Activated CD4-positive, alpha-beta T cell treated with anti-CD3 and anti-CD28 coated beads, Interleukin-2, amount 50 U/mL, for 24 hours (primary cell): ENCODE measurements at places on chromosomes 2 and 18.

DNA sequence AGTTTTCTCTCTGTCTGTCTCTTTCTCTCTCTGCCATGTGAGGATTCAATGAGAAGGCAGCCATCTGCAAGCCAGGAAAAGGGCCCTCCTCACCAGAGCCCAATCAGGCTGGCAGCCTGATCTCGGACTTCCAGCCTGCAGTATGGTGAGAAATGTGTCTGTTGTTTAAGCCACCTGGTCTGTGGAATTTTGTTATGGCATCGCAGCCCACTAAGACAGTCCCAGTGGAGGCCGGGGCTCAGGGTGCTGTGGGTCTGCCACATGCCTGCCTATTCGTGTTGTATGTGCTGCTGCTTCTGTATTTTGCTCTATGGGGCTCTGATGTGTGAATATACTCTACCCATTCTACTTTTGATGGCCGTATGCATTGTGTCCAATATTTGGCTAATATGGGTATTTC is 139.0 kb upstream of the HS6ST1 start:
- DNase-seq = no peak

DNA sequence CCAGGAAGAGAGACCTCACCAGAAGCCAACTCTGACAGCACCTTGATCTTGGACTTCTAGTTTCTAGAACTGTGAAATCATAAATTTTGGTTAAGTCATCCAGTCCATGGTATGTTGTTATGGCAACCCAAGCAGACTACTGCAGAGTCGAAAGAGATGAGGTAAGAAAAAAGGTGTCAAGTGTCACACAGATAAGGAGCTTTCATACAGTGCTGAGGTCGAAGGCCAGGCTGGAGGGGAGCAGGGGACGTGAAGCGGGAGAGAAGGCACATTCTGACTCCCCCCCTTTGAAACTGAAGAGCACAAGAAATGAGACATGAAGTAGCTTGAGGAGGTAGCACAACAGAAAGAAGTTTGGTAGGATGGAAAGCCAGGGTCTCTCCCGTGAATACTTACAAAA is 110.4 kb downstream of the ALK start:
- DNase-seq = no peak

GRCh38 chr2:175418224-175418835 is 236.8 kb upstream of the ATP5MC3 start:
- no peak for DNase-seq

GRCh38 chr2:39069136-39069515 is 51.7 kb downstream of the SOS1 start:
- no peak for DNase-seq

GRCh38 chr2:72689579-72690195 is 136.1 kb downstream of the EXOC6B start:
- DNase-seq = no peak

DNA sequence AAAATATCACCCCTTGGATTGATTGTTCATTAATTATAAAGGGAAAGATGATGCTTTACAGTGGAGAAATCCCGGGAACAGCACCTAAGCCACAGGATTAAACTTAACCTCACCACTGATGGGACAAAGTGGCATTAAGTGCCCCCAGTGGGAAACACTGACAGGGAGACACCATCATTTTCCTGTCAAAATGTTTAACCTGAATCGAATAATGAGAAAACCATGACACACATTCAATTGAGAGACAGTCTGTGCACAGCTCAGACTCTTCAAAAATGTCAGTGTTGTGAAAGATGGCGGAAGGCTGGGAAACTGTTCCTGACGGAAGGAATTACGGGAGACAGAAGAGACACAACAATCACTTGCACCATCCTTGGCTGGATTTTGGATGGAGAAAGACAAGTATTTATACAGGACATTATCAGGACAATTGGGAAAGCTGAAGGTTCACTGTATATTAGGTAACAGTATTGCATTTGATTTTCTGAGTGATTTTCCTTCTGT is 111.8 kb upstream of the ASB18 start:
- DNase-seq = no peak

DNA sequence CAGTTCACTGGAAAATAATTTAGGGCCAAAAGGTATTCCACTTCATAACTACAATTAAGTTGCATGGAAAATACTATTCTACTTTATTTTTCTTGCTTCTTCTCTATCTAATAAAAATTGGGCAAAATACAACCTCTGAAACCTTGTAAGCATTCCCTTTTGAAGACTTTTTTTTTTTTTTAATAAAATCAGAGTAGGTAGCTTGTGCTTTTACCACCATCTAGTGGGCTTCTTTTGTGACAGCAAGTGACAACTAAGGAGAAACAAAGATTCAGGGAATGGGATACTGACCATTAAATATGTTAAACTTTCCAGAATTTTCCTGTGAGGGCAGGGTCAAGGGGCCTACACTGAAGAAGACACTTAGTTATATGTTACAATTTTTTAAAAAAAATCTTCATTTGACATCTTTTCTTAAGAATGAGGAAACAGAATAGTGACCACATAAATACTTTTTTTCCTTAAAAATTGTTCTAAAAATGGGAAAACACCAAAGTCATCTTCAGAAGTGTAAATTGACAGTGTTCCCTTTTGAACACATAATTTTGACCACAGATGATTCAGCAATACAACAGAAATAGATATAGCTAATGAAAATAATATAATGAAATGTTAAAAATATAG is 1183.2 kb upstream of the ACVR2A start:
- no peak for DNase-seq

- DNase-seq = no peak
These were observed 44.0 kb downstream of the PDCL3 start for GRCh38 chr2:100606726-100607343.

DNA sequence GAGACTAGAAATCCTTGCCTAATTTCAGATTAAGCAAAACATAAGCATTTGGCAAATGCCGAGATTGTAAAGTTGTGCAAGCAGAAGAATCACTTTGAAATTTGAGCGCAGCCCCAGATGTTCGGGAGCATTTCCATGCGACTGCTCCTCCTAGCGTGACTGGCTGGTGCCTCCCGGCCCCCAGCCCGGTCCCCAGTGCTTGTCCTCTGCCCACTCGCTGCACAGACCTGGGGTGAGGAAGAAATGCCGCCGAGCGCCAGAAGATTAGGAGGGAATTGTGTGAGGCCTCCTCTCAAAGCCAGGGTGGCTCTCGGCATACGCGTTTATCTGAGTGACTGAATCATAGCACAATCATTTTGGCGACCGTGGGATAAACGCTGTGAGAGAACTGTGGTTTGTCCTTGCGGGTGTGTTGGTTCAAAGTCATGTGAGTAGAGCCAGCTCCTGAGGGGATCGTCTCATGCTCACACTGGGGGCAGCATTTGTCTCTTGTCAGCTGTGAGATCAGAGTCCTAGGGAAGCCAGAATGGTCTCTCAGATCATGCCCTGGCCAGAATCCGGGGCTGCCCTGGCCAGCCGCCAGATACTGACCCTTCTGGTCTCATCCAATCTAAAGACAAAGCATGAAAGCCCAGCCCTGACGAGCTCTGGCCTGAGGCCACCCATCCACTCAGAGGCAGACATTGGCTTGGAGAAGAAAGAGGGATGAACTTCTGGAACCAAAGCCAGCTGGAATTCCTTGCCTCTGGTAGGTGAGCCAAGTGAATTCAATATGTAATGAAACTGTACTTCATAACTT is 189.3 kb downstream of the SH3RF3 start:
- no peak for DNase-seq

GRCh38 chr2:36059691-36060090 is 295.9 kb upstream of the CRIM1 start:
- no peak for DNase-seq

- no peak for DNase-seq
These were observed 29.9 kb downstream of the CHCHD5 start for GRCh38 chr2:112614201-112614840.

GRCh38 chr2:152063325-152063924 is 35.4 kb downstream of the CACNB4 start:
- DNase-seq = no peak

GRCh38 chr2:156818944-156819343 is 382.8 kb downstream of the GPD2 start:
- no peak for DNase-seq

- DNase-seq = no peak
These were observed 2.0 kb downstream of the CHRND start for GRCh38 chr2:232527905-232528470.

DNA sequence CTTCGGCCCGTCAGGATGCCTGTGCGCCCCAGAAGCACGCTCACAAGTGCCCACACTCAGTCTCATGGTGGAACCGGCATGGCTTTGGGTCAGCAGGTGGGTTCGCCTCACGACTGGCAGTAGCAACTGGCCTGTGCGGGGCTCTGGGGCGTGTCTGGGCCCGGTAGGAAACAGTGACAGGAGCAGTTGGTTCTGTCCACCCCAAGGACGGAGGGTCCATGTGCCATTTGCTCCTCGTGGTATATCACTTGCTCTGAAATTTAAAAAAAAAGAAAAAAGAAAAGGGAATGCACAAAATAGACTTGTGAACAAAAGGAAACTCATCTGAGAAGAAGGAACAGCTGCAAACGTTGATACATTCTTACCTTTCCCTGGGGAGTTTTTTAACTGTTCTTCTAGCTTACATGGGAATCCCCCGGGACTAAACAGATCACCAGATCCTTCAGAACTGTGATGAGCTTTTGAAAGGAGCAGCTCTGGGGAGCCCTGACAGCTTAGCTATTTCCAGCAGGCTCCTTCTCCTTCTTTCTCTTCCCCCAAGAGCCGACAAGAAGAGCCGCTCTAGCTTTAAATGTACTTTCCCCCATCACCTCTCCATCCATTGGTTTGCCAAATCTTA is 42.8 kb downstream of the TRAPPC12 start:
- DNase-seq = no peak

DNA sequence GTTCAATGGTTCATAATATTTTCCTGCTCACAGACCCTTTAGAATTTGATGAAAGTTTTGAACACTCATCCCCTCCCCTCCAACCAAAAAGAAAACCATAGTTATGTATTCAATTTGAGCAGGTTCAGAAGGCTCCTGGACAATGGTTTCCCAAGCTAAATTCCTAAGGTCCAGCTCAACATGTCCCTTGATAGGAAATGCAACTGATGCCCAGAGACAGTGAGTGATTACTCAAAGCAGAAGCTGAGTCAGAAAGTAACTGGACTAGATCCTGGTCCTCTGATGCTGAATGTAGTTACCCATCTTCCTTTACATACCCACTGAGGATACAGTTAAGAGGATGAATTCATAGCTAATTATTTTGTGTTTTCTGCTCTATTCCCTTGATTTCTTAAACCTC is 218.9 kb upstream of the NCKAP5 start:
- no peak for DNase-seq

GRCh38 chr2:240508832-240509545 is 48.8 kb downstream of the ANKMY1 start:
- DNase-seq = no peak

- peak; percentile 11 for DNase-seq
These were observed 540 bp upstream of the RAB10 start for GRCh38 chr2:26033270-26033817.

DNA sequence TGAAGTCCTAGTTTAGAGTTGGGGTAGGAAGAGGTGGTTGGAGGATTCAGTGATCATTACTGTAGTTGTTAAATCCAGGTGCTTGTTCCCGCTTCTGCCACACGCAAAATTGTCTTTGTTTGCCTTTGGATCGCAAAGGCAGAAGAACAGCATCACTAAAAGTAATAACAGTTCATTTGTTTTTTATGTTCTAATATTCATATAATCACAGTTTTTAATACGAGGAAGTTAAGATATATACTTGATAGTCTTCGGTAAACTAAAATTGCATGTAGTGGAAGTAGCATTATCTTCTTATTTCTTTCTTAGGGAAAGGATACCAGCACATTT is 365 bp downstream of the NDUFB3 start:
- no peak for DNase-seq

- DNase-seq = no peak
These were observed 14.2 kb upstream of the CXCR4 start for GRCh38 chr2:136131961-136132824.

DNA sequence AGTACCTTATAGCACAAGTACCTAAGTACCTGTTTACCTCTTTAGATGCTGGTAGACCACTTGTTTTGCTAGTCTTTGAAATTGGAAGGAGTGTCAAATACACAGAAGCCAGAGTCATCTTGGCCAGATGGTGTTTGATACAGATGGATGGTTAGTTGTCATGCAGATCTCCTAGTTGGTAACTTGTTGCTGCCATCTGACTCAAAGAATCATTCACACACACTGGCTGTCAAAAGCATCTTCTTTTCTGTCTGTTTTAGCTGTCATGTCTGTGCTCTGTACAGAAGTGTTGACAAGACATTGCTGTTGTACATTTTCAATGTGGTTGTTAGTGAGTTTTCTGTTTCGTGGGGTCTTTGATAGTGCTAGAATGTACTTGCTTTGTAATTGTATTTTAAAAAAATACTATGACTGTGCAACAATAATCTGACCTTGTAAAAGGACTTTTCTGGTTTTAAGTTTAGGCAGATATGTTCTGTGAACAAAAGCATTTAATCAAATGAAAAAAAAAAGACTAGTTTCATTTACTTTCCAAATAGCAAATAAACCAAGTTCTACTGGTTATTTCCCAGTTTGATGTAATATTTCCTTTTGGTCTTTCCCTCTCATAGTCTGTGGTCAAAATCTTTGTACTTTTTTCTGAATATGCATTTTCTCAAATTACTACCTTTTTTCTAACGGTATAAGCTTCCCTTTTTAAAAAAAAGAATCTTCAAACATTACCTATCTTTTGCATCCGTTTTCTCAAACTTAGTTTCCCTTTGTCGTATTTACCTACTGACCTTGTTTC is 39.9 kb downstream of the TANK start:
- no peak for DNase-seq

- no peak for DNase-seq
These were observed 6.0 kb downstream of the GAREM2 start for GRCh38 chr2:26178746-26179436.

DNA sequence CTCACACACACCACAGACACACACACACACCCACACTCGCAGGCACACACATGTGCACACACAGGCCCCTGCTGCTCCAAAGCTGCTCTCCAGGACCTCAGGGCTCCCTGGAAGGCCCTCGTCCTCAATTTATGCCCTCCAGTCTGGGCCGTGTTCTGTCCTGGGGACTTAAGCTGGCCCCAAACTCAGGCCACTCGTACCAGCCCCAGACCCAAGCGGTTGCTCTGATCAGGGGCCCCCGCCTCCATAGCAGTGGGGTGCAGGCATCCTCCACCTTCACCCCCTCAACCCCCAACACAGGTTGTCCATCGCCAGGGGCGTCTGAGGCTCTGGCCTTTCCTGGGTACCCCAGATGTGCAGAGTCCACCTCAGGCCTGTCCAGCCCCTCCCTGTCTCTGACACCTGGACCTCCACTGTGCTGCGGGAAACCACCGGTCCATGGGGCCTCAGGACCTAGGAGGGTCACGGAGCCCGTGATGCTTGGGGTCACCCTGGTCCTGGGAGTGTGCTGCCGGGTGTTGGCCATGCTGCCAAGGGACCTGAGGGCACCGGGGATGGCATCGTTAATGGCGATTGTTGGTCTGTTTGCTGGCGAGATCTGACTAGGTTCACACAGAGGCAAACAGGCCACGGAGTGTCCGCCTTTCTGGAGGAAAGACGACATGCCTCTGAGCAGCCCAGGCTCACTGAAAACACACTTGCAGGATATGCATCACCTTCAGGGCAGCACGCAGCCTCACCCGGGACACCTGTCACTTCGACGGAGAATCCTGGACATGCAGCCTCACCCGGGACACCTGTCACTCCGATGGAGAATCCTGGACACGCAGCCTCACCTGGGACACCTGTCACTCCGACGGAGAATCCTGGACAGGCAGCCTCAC is 155.6 kb downstream of the NDUFA10 start:
- no peak for DNase-seq

GRCh38 chr2:231936491-231936890 is 10.3 kb upstream of the NPPC start:
- DNase-seq = no peak
